Mesothelial cell of epicardium (in vitro differentiated cells): ENCODE measurements at places on chromosomes 16 and 17. TPM values are rescaled to one million over a fixed set of nuclear protein-coding genes. Genes with fewer than 3 reads are reported as not detected.

GNG13 gene
- not detected in 3 replicates for total RNA-seq

GINS2 gene
- total RNA-seq: 13.4 to 15.3 TPM (median 14.8 TPM) in 3 replicates

PITPNM3 gene
- total RNA-seq: 1.9 to 2.4 TPM (median 2.3 TPM) in 3 replicates

CCL16 gene
- not detected in 3 replicates for total RNA-seq

PRSS33 gene
- total RNA-seq: not detected in 3 replicates

SLC16A13 gene
- 10.4 to 10.7 TPM (median 10.7 TPM) in 3 replicates for total RNA-seq

CARD14 gene
- 5.4 to 6.9 TPM (median 6.8 TPM) in 3 replicates for total RNA-seq

RCVRN gene
- total RNA-seq: 1.2 to 1.8 TPM (median 1.3 TPM) in 3 replicates

MPP2 gene
- total RNA-seq: 11.6 to 14.1 TPM (median 13.0 TPM) in 3 replicates

GRCh38 chr16:27995378-27995777 is 68.1 kb downstream of the GSG1L start:
- DNase-seq: no peak
- H3K4me3 ChIP-seq: no peak overlapping the region
- H3K27ac ChIP-seq: no peak overlapping the region
- no peaks in the 10 kb centered on the region for H3K27me3 ChIP-seq

- H3K36me3 ChIP-seq: no peaks in the 10 kb centered on the region
- no peak overlapping the region for H3K4me3 ChIP-seq
- DNase-seq: no peak
- no peaks in the 10 kb centered on the region for H3K27me3 ChIP-seq
- H3K27ac ChIP-seq: no peak overlapping the region
- no peaks in the 10 kb centered on the region for H3K4me1 ChIP-seq
These were observed 48.7 kb downstream of the DNAH17 start for GRCh38 chr17:78528541-78528940.

- peaks cover 44% of the 10 kb centered on the region for H3K4me1 ChIP-seq
- H3K27me3 ChIP-seq: no peaks in the 10 kb centered on the region
- DNase-seq: no peak
- H3K4me3 ChIP-seq: no peak overlapping the region
- no peak overlapping the region for H3K27ac ChIP-seq
These were observed 3.3 kb downstream of the ARHGAP23 start for GRCh38 chr17:38431346-38432145.

- no peaks in the 10 kb centered on the region for H3K27me3 ChIP-seq
- H3K36me3 ChIP-seq: peaks cover 11% of the 10 kb centered on the region
- H3K27ac ChIP-seq: peak within 1 kb of the TSS; percentile 91
- H3K4me3 ChIP-seq: peak within 1 kb of the TSS; percentile 87
These were observed at the start of gene ULK2 for GRCh38 chr17:19867329-19868078. Gene ULK2 (minus strand): TSS chr17:19867936. CDS start chr17:19867417, 519 bp downstream.

DNA sequence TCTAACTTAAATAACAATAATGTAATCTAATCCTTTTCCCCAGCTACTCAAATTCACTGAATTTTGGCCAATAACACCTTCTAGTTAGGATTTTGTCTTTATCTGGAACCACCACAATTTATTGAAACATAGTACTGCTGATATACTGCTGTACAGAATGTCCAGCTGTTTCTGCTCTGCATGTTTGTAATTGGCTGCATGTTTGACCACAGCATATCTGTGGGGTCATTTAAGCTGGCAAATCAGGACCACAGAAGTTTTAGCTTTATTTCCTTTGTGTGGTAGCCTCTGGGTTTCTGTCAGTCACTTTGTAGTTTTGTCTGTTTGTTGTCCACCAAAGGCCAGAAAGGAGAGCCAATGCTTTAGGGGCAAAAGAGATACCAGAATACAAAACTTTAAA is 22.2 kb upstream of the RAB11FIP4 start:
- H3K27me3 ChIP-seq: no peaks in the 10 kb centered on the region
- peaks cover 8% of the 10 kb centered on the region for H3K36me3 ChIP-seq
- H3K27ac ChIP-seq: peak overlapping the region; percentile 66
- H3K4me1 ChIP-seq: peaks cover 18% of the 10 kb centered on the region

GRCh38 chr16:77499373-77500285 is 64.8 kb upstream of the ADAMTS18 start:
- H3K27ac ChIP-seq: no peak overlapping the region
- no peak overlapping the region for H3K4me3 ChIP-seq
- H3K27me3 ChIP-seq: peaks cover 4% of the 10 kb centered on the region
- DNase-seq: peak; percentile 40
- no peaks in the 10 kb centered on the region for H3K36me3 ChIP-seq

DNA sequence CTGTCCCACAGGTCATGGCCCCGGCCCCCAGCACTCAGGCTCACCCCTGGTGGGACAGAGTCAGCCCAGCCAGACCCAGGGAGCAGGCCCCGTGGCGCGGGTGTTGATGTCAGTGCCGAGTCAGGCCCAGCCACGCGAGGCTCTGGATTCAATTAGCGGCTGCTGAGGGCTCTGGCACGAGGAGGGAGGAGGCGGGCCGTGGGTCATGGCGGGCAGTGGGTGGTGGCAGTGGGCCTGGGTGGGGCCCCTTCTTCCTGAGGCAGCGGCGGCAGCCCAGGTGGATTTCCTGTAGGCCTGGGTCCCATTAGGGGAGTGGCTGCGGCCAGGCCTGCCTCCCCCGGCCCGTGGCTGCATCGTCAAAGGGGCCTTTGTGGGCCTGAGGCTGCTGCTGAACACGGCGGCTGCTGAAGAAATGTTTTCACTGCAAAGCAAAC is 12.9 kb downstream of the VASN start:
- peak overlapping the region; percentile 76 for H3K27ac ChIP-seq
- peaks cover 35% of the 10 kb centered on the region for H3K4me1 ChIP-seq
- peaks cover 2% of the 10 kb centered on the region for H3K36me3 ChIP-seq
- no peak for DNase-seq
- H3K27me3 ChIP-seq: no peaks in the 10 kb centered on the region

DNA sequence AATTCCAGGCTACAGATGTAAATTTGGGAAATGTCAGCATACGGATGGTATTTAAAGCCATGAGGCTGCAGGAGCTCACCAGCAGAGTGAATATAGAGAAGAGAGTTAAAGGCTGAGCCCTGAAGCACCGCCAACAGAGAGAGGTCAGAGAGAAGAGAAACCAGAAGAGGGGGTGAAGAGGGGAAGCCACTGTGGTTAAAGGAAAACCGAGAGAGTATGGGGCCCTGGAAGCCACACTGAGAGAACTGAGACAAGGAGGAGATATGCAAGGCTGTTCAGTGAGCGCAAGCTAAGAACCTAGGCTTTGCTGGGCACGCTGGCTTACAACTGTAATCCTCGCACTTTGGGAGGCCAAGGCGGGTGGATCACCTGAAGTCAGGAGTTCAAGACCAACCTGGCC is 24.6 kb downstream of the COPRS start:
- no peaks in the 10 kb centered on the region for H3K36me3 ChIP-seq
- H3K27me3 ChIP-seq: peaks cover 3% of the 10 kb centered on the region
- no peak for DNase-seq
- H3K4me3 ChIP-seq: no peak overlapping the region
- no peaks in the 10 kb centered on the region for H3K4me1 ChIP-seq

DNA sequence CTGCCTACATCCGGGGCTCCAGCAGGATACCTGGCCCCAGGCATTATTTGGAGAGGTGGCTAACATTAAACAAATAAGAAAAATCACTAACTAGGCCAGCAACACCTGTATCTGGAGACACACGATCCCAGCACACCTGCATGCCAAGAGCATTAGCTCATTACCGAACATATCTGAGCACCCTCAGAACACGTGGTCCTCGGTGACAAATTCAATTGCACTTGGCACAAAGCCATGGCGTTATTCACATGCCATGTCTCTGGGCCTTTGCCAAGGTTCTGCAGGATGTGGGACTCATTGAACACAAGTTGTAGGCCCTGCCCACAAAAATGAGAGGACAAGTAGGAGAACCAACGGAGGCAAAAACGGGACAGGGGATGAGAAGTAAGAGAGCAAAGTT is 552.3 kb downstream of the TOX3 start:
- no peak overlapping the region for H3K4me3 ChIP-seq
- peak; percentile 36 for DNase-seq
- peaks cover 11% of the 10 kb centered on the region for H3K4me1 ChIP-seq

DNA sequence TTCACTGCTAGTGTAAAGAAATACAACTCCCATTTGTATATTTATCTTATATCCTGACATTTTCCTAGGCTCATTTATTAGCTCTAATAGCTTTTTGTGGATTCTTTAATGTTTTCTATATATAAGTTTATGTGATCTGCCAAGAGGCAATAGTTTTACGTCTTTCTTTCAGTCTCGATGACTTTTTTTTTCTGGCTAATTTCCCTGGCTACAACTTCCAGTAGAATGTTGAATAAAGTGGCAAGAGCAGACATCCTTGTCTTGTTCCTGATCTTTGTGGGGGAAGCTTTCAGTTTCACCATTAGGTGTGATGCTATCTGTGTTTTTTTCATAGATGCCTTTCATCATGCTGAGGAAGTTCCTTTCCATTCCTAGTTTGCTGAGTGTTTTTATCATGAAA is 43.9 kb upstream of the ABCA3 start:
- peak overlapping the region; percentile 1 for H3K27ac ChIP-seq
- H3K4me3 ChIP-seq: no peak overlapping the region
- H3K27me3 ChIP-seq: peaks cover 15% of the 10 kb centered on the region
- no peak for DNase-seq

- no peak overlapping the region for H3K4me3 ChIP-seq
- H3K36me3 ChIP-seq: no peaks in the 10 kb centered on the region
- no peak for DNase-seq
- H3K27me3 ChIP-seq: peaks cover 27% of the 10 kb centered on the region
- H3K27ac ChIP-seq: no peak overlapping the region
These were observed 125.5 kb upstream of the HSBP1 start for GRCh38 chr16:83682116-83682867.

- no peak overlapping the region for H3K4me3 ChIP-seq
- H3K36me3 ChIP-seq: no peaks in the 10 kb centered on the region
- DNase-seq: no peak
- H3K4me1 ChIP-seq: peaks cover 6% of the 10 kb centered on the region
- H3K27me3 ChIP-seq: no peaks in the 10 kb centered on the region
These were observed 214.9 kb downstream of the CEP112 start for GRCh38 chr17:65977041-65977440.

GRCh38 chr16:73140929-73141328 is 93.0 kb upstream of the ZFHX3 start:
- DNase-seq: no peak
- H3K4me1 ChIP-seq: peaks cover 19% of the 10 kb centered on the region
- no peaks in the 10 kb centered on the region for H3K27me3 ChIP-seq
- H3K27ac ChIP-seq: no peak overlapping the region
- no peaks in the 10 kb centered on the region for H3K36me3 ChIP-seq
